ENCODE measurements at places on chromosomes 5 and 9.
A peak's percentile ranks its signal among the peaks of the same experiment; 100 is the strongest.

GRCh38 chr5:34486160-34486848, 169.8 kb upstream of the RAI14 start:
- peak; percentile 89 for DNase-seq

- DNase-seq: no peak
Measured at GRCh38 chr5:122757285-122757684, 17.6 kb upstream of the SNX2 start.

DNA sequence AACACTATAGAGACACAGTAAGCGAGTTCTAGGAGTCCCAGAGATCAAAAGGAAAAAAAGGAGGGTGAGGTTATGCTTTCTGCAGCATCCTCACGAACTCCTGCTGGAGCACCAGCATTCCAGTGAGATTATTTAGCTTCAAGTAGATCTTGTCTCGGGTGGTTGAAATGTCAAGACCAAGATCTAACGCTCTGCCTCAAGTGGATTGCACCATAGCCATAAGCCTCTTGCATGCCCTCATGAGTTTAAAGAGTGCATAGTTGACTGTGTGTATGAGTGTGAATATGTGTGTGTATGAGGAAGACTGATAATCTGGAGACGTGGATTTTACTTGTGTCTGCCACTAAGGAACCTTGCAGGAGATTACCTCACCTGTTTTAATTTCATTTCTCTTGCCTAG, 335.3 kb upstream of the ADAMTSL1 start:
- DNase-seq: no peak

- DNase-seq: no peak
Measured at GRCh38 chr9:129630967-129631673, 5.2 kb downstream of the NTMT1 start.

DNA sequence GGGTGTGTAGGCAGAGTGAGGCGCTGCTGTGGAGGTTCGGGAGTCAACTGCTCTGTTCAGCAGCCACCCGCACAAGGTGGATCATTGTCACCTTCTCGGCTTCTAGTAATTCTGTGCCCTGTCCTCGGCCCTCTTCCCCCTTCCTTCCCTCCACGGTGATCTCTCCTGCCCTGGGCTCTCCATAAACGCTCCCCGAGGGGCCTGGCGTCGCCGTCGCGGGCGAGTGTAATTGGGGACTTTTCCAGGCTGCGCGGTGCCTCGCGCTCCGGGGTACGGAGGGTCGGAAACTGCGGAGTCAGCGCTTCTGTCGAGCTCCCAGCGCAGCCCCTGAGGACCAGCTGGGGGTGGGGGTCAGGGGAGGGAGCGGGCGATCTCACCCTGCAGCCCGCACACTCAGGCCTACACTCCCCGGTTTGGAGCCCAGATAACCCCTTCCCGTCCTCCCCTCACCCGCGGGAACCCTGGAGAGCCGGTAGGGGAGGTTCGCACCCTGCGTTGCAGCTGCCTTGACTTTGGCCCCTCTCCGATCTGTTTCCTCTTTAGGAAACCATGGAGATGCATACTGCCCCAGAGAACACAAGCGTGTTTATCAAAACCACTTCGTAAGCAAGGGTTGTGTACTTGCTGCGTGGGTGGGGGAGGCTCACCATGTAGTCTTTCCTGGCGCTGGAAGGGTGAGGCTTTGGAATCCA, 188.3 kb upstream of the ZNF618 start:
- no peak for DNase-seq

GRCh38 chr5:171275841-171276544, 33.1 kb upstream of the TLX3 start:
- no peak for DNase-seq

- DNase-seq: peak; percentile 23
Measured at GRCh38 chr5:180860273-180860886, 696 bp downstream of the ZFP62 start.

DNA sequence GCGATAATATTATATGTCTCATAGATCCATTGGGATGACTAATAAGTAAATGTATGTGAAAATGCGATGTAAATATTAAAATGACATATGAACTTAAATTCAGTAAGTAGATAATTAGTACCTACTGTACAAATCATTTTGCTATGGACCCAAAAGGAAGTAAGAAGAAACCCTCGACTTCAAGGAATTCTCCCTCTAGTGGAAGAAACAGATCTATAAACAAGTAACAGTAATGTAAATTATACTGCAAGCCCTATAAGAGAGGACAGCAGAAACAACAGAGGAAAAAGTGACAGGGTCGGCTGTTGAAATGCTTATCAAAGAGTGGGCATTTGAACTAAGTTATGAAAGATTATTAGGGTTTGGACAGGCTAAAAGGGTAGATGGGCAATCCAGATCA, 320.3 kb downstream of the DMAC1 start:
- no peak for DNase-seq

DNA sequence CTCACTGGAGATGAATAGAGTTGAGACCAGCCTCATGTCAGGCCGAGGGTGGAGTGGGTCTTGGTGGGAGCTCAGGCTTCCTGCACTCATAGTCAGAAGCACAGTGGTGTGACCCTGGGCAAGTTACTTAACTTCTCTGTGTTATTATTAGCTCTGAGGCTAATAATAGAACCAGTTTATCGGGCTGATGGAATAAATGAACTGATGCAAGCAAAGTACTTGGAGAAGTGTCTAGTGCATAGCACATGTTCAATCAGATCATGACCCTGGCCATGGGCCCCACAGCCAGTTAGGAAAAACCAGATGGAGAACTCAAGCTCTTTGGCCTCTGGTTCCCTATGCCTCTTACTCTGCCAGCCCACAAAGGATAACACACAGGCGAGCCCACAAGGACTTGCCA, 45.3 kb upstream of the OSMR start:
- no peak for DNase-seq

DNA sequence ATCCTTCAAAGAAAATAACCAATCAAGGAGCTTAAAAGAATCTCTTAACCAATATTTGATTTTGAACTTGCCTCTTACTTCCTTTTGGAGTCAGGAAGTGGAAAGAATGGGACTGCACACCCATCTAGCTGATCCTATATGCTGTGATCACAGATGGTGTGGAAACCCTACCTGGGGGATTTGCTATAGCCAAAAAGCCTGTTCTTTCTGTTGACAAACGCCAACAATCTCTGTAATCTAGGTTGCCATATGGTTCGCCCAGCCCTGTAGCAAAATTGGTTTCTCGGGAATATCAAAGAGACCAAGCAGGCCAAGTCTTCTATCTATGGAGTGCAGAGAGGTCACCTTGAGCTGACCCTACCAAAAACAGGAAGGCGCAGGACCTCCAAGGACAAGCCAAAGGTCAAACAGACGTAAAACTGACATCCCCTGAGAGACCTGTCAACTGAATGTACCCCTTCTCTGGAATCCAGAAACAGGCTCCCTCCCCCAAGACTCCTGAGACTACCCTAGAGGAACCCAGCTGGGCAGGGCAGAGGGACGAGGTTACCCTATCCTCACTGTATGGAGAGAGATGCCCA, 19.4 kb downstream of the NRG2 start:
- no peak for DNase-seq

GRCh38 chr5:608429-609370, 3.4 kb upstream of the CEP72 start:
- DNase-seq: no peak

GRCh38 chr5:126166368-126166767, 256.8 kb upstream of the GRAMD2B start:
- no peak for DNase-seq

DNA sequence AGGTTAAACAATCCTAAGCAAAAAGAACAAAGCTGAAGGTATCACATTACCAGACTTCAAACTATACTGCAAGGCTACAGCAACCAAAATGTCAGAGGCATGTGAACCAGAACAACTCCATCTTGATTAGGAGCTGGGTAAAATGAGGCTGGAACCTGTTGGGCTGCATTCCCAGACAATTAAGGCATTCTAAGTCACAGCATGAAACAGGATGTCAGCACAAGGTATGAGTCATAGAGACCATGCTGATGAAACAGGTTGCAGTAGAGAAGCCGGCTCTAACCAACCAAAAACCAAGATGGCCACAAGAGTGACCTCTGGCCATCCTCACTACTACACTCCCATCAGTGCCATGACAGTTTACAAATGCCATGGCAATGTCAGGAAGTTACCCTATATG, 252.0 kb downstream of the RASEF start:
- DNase-seq: peak; percentile 71

DNA sequence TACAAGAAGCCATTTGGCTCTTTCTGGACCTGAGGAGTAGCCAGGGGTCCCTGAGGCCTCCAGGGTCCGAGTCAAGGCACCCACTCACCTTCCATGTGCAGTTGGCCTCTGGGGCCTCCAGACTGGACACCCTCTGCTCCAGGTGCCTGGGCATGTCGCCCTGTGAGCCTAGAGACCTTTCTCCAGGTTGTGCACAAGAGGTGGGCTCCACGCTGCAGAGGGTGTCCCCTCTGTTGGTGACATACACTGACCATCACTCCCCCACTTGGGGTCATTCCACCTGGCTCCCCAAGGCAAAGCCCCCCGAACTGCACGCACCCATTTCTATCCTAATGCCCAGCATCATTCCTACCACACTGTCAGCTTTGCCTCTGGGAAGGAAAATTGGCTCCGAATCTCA, 48.8 kb downstream of the RASGEF1C start:
- no peak for DNase-seq

GRCh38 chr9:134722120-134722701, 80.6 kb downstream of the COL5A1 start:
- no peak for DNase-seq

- DNase-seq: peak; percentile 49
Measured at GRCh38 chr5:24080046-24080445, 564.7 kb downstream of the CDH10 start.

- DNase-seq: no peak
Measured at GRCh38 chr5:80125022-80125961, 90.1 kb downstream of the THBS4 start.

GRCh38 chr5:112290691-112291090, 128.4 kb downstream of the EPB41L4A start:
- no peak for DNase-seq

DNA sequence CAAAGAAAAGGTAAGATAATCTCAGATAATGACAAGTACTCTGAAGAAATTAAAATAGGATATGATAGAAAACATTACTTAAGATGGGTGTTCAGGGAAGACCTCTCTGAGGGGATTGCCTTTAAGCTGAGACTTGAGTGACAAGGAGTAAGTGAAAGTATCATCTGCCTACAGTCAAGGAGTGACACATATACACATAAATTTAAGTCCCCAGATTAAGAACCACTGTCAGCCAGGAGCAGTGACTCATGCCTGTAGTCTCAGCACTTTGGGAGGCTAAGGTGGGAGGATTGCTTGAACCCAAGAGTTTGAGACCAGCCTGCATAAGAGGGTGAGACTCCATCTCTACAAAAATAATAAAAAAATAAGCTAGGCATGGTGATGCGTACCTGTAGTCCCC, 19.7 kb upstream of the ANKHD1 start:
- DNase-seq: no peak

DNA sequence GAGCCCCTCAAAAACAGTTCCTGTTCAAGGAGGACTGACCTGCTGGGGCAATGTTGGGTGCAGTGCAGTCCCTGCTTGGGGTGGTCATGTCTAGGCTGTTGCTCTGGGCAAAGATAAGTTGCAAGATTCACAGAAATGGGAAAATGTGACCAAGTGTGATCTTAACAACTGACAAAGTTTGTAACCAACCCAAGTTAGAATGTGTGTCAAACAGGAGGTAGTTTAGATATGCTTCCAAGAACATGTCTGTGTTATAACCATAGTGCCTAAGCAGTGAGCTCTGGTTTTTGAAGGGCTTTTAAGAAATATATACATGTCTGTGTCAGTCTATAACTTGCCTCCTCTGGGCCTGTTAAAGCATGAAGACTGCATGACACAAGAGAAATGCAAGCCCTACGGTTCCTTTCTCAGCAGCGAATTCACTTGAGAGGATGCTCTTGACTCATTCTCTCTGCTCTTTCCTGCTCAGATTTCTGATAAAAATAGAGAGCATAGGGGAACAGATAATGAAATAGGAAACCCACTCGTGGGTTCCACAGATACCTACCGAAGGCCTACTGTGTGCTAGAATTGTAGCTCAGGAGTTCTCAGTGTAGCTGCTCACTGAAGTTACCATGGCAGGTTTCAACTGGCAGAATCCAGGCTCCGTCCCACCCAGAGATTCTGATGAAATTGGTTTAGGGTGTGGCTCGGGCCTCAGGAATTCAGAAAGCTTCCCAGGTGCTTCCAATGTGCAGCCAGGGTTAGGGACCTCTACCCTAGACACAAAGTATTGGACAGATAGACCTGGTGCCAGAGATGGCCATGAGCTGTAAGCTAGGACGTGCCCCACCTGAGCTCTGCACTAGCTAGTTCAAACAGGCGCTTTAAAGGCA, 52.4 kb downstream of the ARHGEF37 start:
- no peak for DNase-seq

- DNase-seq: no peak
Measured at GRCh38 chr5:128885649-128886255, 79.5 kb upstream of the SLC27A6 start.

- DNase-seq: peak; percentile 97
Measured at GRCh38 chr9:113621309-113621791, 157.8 kb downstream of the RGS3 start.

DNA sequence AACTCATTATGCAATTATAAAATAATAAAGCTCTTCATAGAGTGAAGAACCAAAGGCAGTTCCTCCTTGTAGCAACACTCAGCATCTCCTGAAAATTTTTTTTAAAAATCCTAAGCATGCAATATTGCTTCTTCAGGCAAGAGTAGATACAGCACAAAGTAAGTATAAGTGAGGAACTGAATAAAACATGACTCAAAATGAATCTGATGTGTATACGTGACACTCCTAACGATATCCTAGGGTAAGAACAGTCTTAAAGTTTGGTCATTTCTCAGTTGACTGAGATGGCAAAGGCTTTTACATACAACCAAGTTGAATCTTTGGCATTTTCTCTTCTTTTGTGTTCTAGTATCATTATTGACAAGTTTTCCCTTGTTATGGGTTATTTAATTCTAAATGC, 41.1 kb upstream of the AOPEP start:
- no peak for DNase-seq

GRCh38 chr9:93588641-93589609, 12.5 kb downstream of the PHF2 start:
- DNase-seq: no peak

DNA sequence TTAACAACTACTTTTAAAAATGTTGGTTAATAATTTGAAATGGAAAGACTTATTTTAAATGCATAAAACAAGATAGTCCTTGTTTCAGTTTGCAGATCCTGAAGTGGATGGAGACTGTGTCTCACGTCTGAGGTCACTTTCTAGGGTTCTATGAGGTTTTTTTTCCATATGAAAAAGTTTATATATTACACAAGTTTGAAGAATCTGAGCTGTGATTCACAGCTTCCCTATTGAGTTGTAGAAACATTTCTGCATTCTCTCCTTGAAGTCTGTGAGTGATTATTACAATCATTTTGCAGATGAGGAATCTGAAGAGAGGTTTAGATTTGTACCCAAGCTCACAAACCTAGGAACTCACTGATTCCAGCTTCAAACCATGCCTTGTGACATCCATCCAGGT, 442.5 kb upstream of the KLF4 start:
- peak; percentile 84 for DNase-seq

Data from fibroblast of upper back skin (primary cell).